ENCODE measurements at places on chromosomes 3 and 15.

- DNase-seq = no peak
These were observed 12.7 kb downstream of the LCMT2 start for GRCh38 chr15:43317566-43318184.

DNA sequence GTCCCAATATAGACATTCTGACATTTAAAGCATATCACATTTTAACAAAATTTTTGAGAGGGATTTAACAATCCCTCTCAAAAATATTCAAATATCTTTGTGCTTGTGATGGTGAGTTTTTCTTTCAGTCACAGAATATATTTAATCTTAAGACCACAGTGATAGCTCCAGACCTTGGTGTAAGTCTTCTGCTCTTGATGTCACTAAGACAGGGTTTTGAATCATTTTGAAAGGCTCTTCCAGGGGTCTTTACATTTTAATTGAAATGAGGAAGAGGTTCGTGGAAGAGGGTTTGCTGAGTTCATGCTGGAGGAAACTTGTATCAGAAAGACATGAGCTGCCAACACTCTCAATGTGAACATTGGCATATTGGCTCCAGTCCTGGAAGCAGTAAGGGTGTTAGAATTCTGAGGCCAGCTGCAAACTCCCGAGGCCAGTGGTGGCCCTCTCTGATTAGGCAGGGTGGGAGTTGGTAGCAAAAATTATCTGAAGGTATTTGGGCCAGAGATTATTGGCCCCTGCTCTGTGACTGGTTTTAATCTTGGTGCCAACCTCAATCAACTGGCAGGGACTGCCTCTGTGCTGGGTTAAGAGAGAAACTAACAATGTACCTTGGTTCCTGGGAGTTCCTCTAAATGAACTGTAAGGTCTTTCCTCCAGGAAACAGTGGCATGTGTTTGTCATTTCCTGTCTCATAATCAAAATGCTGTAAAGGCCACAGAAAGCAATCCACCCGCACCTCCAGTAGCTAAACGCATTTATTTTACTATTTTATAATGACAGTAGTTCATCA is 5.3 kb downstream of the POU1F1 start:
- no peak for DNase-seq

GRCh38 chr3:13136426-13136825 is 63.2 kb upstream of the IQSEC1 start:
- no peak for DNase-seq

- DNase-seq = no peak
These were observed 118.3 kb upstream of the NEO1 start for GRCh38 chr15:72933976-72934375.

- no peak for DNase-seq
These were observed 44.8 kb upstream of the HACD2 start for GRCh38 chr3:123629747-123630047.

GRCh38 chr3:8518138-8518537 is 16.5 kb downstream of the LMCD1 start:
- DNase-seq = no peak

DNA sequence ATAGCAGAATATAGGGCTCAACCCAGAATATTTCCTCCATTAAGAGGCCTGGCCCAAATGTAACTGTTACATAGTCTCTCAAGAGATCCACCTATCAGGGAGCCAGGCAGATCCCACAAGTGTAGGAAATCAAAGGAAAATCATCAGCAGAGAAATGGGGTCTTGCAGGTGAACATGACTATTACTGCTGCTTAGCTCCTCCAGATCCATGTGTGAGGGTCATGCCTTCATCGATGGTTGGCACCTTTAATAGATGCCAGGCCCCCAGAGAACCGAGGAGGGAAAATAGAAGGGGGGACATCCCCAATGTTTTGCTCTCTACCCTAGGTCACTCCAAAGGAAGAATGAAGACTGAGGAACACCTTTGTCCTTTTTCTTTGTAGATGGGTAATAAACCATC is 1029.9 kb upstream of the CADM2 start:
- no peak for DNase-seq

DNA sequence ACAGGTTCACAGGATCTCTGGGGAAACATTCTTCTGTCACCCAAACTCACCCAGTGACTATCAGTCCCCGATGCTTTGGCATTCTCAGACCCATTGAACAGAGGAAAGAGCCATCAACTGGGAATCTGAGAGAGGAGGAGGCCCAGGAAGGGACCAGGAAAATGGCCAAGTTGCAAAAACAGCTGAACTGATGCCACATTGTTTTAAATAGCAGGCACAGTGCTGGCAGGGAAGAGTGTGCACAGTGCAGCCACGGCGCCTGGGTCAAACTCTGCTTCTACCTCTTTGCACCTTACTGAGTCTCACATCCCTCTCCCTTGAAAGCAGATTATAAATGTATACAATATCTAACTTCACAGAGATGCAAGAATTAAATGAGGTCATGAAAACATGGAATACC is 66.4 kb downstream of the SRGAP3 start:
- DNase-seq = no peak

DNA sequence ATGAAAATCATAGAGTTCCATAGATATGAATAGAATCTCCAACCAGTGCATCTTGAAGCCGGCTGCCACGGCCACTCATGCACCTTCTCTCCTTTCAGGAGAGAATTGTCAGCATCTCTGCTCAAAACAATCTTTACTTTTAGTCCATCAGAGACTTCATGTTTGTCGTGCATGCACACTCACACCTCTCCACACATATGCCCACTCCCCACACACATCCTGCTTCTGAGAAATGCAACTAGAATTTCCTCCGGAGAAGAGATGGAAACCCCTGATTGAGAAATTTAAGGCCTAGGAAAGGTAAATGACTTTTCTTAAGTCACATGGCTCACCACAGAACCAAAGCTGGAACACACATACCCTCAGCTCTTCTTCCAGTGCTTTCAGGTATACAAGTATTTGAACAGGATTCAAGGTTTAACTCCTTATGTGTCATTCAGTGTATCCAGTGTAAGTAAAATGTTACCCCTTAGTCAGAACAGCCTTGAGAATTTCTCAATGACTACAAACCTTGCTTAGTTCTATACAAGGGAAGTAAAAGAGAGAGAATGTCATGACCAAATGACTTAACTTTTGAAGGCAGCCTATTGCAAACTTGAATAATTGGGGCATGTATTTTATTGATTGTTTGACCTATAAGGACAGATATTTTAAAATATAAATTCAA is 69.1 kb upstream of the TSEN2 start:
- no peak for DNase-seq

DNA sequence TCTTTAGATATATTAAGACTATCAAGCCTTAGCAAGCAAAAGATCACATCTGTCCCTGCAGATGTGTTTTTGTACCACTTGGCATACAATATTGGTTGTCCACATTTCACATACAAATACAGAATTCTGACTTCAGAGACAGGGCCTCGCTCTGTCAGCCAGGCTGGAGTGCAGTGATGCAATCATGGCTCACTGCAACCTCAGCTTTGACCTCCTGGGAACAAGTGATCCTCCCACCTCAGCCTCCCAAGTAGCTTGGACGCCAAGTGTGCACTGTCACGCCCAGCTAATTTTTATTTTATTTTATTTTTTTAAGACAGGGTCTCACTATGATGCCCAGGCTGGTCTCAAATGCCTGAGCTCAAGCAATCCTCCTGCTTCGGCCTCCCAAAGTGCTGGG is 53.0 kb upstream of the ACTL6A start:
- no peak for DNase-seq

All from stimulated activated CD8-positive, alpha-beta memory T cell treated with anti-CD3 and anti-CD28 coated beads, Interleukin-15, amount 100 ng/mL, for 48 hours (primary cell).